ENCODE measurements at places on chromosomes 2 and 18. TPM values are rescaled to one million over a fixed set of nuclear protein-coding genes. Genes with fewer than 3 reads are reported as not detected.

Gene TRIM43
- total RNA-seq: not detected

Gene AFF3
- not detected for total RNA-seq

Gene KCNG2
- not detected for total RNA-seq

Gene L3MBTL4
- total RNA-seq: 2.2 TPM

Gene CENPO
- total RNA-seq: 7.8 TPM

Gene MYL1
- total RNA-seq: not detected

GRCh38 chr2:157087373-157088002, 170.0 kb upstream of the GALNT5 start:
- DNase-seq: no peak

DNA sequence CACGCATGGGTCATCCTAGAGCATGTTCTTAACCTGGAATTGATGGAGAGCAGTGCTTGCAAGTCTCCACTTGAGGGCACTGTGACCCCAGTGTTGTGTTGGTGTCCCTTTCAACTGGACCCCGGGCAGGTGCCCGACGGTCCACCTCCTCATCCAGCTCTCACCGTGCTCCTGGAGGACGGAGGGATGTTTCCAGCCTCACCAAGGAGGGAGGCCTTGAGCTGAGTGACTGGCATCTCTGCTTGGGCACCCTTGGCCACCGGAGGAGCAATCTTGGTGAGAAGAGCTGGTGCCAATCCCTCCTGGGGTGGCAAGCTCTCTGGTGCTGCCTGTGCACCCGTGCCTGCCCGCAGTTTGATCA, 45.4 kb upstream of the ASB18 start:
- DNase-seq: peak; percentile 3

GRCh38 chr2:220466251-220466691, 838.8 kb downstream of the SLC4A3 start:
- DNase-seq: peak; percentile 12

DNA sequence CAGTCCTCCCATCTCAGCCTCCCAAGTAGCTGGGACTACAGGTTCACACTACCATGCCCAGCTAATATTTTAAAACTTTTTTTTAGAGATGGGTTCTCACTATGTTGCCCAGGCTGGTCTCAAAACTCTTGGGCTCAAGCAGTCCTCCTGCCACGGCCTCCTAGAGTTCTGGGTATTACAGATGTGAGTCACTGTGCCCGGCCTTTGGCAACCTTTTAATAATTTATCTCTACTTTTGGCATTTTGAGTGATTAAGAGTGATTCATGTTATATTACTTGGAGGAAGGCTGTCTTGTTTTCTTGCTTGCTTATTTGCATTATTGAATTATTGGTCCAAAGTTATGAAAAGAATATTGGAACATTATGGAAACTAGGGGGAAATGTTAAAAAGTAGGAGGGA, 24.3 kb downstream of the NCOA1 start:
- peak; percentile 27 for DNase-seq

DNA sequence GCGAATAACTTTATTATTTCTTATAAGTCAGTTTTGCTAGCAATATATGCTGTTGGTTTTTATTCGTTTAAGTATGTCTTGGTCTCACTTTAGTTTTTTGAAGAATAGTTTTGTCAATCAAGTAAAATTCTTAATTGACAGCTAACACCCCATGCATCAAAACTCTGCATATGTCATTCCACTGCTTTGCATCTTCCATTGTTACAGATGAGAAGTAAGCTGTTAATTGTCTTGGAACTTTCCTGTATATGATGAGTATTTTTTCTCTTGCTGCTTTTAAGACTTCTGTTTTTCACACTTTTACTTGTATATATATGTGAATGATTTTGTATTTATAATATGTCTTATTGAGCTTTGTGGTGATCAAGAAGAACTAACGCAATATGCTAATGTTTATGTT, 1048.4 kb downstream of the CNTNAP5 start:
- no peak for DNase-seq

DNA sequence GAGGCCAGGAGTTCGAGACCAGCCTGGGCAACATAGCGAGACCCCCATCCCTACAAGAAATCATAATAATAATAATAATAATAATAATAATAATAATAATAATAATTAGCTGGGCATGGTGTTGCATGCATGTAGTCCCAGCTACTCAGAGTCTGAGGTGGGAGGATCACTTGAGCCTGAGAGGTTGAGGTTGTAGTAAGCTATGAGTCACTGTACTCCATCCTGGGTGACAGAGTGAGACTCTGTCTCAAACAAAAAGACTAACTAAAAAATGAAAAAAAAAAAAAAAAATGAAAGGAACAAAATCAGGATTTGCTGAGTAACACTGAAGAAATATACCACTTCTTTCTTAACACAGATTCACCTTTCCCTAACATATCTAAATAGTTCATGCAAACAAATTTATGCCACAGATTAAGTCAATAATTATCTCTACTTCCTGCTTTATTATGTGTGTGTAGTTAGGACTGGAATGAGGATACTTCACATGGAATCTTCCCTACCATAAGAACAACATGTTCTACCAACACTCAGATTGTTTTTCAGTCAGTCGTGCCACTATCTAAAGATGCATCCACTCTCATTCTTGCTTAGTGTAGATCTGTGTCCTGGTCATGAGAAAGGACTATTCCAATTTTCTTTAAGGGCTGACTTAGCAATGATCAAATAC, 928.7 kb downstream of the SLC4A3 start:
- DNase-seq: peak; percentile 53

DNA sequence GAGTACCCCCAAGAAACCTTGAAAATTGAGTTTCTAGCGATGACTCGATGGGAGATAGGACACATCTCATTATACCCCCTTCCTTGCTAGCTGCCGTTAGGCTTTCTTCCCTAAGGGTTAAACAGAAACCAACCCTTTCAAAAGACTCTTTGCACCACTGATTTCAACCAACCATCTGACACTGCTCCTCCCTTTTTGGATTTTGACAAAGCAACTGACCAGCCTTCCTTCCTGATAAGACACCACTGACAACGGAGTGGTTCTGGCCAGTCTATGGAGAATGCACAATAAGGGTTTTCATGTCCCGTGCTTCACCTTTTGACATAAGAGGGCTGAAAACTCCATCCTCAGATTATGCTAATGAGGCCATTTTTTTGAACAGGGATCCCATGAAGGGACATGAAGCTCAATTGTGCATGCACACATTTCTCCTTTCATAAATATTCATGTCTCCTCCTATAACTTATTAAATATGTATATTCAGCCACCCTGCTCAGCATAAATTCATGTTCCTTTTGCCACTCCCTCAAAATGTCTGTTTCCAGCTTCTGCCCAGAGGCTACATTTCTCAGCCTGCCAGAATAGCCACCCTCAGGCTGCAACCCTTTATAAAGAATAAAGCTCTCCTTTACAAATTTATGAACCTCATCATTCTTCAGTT, 52.8 kb upstream of the SLC35F5 start:
- DNase-seq: no peak

GRCh38 chr2:148981324-148981723, 57.2 kb upstream of the LYPD6B start:
- no peak for DNase-seq

DNA sequence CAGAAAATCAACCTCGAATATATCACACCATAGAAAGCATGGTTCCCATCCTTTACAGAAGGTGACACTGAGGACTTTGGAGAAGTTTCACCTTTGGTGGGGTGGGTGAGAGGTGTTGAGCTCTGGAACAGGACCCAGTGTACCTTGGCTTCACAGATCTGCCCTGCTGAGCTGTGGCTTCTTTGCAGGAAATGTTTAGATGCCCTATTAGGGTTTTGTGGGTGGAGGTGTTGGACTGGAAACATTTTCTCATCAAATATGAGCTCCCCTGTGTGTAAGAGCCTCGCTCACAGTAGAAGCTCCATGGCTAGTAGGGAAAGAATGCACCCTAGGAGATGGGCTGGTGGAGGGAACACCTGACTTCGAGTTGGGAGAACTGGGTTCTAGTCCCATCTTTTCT, 55.6 kb downstream of the RPL37A start:
- no peak for DNase-seq

DNA sequence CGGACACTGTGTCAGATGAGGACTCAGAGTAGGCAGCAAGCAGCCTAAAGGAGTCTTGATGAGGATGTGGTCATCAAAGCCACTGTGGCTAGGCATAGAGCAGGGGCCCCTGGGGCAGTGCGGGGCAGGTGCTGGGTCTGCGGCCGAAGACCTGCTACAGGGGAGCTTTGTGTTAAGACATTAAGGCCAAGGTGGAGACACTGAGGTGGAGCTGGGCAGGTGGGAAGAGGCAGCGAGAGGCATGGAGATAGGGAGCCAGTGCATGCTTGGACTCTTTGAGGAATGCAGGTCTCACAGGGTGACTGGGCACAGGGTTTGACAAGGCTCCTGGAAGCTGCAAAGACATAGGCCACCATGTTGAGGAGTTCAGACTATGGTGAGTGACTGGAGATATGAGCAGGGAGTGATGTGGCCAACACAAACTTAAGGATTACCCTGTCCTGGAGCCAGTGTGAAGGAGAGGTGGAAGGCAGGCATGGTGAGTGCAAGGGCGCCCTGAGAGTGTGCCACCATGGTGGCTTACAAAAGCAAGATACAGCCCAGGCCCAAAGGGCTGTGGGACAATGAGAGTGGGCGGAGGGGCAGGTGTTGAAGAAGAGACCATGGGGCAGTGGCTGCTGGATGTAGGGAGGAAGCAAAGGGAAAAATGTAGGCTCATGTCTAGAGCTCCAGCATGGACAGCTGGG, 450.9 kb upstream of the HS6ST1 start:
- no peak for DNase-seq

- peak; percentile 76 for DNase-seq
These were observed 6.5 kb downstream of the TMEM37 start for GRCh38 chr2:119438128-119438656.

- DNase-seq: no peak
These were observed 122.5 kb upstream of the WDR75 start for GRCh38 chr2:189318761-189319160.

- DNase-seq: no peak
These were observed 12.4 kb upstream of the CHCHD5 start for GRCh38 chr2:112572005-112572404.

DNA sequence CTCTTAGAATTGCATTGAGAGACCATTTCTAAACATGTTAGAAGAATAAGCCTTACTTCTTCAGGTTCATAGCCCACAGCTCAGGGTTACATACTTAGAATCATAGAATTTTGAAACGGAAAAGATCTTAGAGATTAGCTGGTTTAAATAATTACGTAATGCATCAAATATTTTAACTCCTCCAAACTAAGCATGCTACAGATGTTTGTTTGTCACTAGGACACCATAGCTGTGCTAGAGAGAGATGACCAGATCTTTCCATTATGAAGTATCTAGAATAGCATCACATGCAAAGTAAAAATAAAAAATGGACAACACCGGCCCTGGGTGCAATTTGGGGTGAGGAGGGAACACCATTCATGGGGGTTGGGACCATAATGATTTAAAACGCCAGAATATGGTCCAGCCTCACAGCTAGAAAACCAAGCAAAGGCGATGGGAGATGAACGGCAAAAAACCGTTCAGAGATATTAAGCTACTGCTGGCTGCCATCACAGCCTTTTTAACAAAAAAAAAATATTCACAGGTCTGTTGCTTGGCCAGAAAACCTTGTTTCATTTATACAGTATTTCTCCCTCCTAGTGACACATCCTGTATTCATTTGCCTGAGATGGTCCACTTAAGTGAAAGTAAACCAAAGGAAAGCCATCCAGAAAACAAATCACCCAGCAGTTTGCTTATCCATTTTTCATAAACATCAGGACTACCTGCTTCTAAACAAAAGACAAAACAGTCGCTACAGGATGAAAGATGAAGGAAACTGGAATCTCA, 94.2 kb downstream of the EPHA4 start:
- DNase-seq: no peak

DNA sequence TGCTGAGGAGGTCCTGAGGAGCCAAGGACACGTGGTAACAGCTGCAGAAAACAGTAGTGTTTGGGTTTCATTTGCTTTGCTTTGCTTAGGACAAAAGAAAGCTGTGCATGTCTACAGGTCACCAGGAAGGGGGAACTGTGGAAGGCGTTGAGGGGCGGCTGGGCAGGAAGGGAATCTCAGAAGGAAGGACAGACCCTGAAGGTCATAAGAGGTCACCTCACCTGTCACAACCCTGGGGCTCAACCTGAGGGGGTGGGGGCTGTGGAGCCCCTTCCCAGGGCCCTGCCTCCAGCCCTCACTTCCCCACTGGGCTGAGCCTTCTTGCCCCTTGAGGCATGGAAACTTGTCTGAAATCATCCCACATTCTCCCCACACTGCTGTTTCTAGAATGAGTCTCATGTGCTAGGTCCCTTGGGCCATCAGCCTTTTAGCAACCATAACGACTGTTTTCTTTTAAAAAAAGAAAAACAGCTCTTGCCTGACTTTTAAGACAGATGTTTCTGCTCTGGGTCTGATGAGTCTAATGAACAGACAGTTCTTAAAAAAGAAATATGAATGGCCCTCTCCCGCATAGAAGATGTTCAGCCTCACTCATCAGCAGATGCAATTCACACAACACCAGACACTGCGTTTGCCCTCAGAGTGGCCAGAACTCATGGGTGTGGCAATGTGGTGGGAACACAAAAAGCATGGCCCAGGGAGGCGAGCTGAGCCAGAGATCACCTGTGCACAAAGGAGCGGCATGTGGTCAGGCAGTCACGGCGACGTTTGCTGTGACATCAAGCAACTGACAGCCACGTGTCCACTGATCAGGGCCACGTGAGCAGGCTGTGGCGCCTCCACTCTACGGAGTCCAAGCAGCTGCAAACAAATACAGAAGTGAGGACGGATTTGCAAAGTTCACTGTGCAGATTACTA, 84.0 kb downstream of the SEPTIN10 start:
- no peak for DNase-seq

DNA sequence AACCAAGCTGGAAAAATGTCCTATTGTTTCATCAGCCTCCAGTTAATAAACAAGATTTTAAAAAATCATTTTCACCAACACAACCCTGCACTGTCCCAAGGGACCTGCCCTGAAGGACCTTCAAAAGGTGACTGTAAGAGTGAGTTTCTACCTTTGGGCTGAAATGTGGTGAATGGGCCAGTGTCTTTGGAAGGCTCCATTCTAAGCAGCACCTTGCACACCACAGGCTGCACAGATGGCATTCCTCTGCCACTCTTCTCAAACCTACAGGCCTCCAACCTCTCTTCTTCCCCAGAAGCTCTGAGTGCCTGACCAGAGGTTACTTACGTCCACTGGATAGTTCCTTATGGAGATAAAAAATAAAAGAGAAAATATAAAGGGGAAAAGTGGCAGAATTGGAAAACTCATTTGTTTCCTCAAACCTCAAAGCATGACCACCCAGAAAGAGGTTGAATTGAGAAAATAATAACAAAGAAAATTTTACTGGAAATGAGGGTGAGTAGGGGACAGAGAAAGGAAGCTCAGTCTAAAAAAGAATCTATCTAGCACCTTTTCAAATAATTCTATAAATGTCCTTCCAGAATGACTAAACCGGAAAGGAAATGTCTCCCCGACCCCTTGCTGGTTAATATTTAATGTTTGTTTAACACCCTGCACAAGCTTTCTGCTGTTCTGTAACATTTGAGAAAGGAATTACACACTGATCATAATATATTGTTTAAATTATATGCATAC, 175.7 kb downstream of the METTL4 start:
- DNase-seq: peak; percentile 49

DNA sequence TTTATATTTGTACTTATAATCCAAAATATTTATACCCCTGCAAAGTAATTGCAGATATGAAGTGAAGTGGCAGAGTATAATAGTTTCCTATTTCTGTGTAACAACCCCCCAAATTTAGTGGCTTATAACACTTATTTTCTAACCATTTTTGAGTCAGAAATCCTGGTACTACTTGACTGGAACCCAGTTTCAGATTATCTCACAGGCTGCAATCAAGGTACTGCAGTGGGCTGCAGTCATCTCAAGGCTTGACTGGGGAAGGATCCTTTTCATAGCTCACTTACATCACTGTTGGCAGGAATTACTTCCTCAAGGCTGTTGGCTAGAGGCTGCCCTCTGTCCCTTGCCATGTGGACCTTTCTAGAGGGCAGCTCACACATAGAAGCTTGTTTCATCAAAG, 558.2 kb upstream of the PKDCC start:
- no peak for DNase-seq

Measured in renal cortical epithelial cell (primary cell).